Urinary bladder (tissue), 4 donors: ENCODE measurements at places on chromosomes 5 and 9. TPM values are rescaled to one million over a fixed set of nuclear protein-coding genes. Genes with fewer than 3 reads are reported as not detected.

Gene ZNG1E
- total RNA-seq, result 79.6 TPM

Gene TAS2R1
- not detected for total RNA-seq

Gene FOXD1
- 0.58 TPM for total RNA-seq

Gene ZNF454
- 10.6 TPM for total RNA-seq

Gene HRCT1
- 0.42 TPM for total RNA-seq

Gene SNX30
- 20.7 TPM for total RNA-seq

Gene GBA2
- total RNA-seq, result 36.0 TPM

Gene SREK1IP1
- total RNA-seq, result 25.6 TPM

Gene GMCL2
- 0.16 TPM for total RNA-seq

Gene PDLIM4
- total RNA-seq, result 17.4 TPM

Gene NFIL3
- total RNA-seq, result 14.9 TPM

Gene PHYHD1
- total RNA-seq, result 16.8 TPM

Gene NUTM2F
- total RNA-seq, result not detected

Gene RPL35
- 1,117 TPM for total RNA-seq

Gene PCDHB13
- 5.9 TPM for total RNA-seq

Gene SEC24A
- 52.7 TPM for total RNA-seq

Gene UBE2B
- total RNA-seq, result 80.4 TPM

Gene PRLR
- total RNA-seq, result 9.7 TPM

Gene NFX1
- 24.1 TPM for total RNA-seq

Gene AK1
- total RNA-seq, result 27.3 TPM

Gene SEMA5A
- total RNA-seq, result 78.6 TPM
